RPMI7951 (cell line): ENCODE measurements at places on chromosomes 16 and 17. TPM values are rescaled to one million over a fixed set of nuclear protein-coding genes. Genes with fewer than 3 reads are reported as not detected.

DNA sequence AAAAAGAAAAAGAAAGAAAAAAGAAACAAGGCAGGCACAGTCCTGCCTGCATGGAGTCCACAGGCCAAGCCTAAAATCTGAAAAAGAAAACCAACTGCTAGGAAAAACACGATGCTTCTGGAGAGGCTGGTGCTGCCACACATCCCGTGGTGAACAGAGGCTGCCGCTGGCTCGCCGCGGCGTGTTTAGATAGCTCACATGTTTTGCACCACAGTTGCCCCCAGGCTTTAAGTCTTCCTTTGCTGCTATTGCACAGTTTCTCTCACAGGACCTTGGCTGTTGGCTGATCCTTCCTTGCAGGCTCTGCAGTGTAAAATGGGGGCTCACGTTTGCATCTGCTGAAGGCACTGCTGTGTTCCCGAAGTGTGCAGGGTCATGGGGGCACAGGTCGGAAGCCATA, 8.6 kb downstream of the SLC6A4 start:
- peak; percentile 60 for DNase-seq

DNA sequence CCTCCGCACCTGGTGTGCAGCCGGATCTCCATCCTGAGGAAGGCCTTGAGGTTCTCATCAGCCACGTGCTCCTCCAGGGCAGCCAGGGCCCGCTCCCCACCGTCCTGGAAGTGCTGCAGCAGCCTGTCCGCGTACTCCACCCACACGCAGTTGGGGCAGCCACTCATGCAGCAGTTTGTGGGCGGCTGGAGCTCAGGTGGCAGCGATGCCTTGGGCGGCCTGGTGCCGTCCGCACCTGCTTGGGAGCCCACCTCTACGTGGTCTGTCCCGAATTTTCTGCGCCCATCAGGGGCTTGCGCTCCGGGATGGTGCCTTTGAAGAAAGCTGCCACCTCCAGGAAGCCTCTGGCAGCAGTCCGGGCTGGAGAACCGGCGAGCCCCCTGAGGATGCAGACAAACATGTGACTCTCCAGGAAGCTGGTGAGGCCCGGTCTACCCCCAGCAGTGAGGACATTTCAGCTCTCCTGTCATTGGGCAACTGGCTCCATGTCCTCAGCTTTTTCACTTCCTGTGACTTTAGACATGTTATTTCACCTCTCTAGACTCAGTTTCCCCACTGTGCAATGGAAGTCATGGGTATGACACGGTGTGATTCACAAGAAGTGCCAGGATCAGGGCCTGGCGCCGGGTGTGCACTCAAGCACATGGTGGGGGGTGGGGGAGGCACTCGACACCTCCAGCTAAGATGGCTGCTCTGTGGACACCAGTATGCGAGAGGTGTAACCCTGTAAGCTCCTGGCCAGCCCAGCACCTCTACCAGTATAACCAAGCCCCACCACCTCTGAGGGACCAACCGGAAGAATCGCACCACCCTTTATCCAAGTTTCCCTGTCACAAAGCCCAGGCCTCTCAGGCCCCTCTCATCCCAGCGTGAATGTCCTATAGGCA, 957 bp downstream of the OXLD1 start:
- DNase-seq, result peak; percentile 14

DNA sequence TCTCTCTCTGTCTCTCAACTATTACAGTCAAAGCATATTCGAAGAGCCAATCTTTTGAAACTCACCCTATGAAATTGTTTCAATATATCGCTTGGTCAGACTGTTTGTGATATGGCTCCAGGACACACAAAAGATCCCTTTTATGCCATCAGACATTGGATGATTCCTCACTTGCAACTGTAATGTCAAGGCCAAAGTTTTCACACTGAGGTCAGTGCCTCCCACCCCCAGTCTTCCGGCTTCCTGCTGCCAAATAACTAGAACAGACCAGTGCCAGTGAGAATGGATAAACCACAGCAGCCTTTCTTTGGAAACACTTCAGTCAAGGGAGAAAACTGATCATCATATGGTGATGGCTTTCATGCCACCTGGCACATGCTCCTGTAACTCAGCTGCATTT, 321.9 kb upstream of the ZFHX3 start:
- DNase-seq, result no peak

DNA sequence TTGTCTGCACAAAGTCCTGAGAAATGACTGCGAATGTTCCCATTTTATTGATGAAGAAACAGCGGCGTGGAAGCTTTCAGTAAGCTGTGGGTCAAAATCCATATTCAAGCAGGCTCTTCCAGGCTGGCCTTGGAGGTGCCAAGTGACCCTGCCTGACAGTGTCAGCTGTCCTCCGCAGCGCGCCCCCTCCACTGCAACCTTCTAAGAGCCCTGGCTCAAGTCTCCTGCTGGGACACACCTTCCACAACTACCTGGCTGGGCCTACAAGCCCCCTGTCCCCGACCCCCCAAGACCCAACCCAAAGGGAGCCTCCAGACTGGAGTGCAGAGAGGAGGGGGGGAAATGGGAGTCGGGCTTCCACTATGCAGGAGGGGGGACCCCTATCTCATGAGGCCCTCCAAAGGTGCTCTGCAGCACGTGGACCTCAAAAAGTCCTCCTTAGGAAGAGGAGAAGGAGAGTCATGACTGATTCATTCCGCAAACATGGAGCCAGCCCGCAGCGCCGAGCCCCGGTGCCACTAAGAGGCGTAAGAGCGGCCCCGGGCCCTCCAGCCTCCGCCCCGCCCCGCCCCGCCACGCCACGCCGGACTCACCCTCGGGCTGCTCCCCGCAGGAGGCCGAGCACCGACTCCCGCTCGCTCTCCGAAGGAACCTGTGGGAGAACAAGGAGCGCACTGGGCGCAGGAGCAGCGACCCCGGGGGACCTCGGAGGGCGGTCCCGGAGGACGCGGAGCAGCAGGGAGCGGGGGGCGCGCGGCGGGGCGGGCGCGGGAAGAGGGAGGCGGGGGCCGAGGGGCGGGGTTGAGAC, 574 bp downstream of the MPP3 start:
- DNase-seq, result peak; percentile 76

DNA sequence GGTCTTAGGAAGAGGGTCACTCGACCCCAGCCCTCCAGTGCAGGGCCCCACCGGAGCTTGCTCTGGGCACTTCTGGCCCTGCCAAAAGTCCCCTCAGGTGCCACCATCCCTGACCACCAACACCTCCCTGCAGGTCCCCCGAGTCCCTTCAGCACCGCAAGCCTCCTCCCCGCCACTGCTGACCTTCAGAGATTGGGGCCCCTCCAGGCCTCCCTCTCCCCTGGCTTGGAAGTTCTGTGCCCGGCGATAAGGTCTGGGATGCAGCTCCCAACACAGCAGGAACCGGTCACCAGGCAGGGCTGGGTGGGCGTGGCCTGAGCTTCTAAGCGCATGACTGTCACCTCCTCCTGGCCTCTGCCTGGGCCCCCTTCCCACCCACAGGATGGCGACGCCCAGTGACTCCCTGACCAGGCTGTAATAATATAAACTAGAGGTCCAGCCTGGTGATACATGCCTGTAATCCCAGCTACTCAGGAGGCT, 11.2 kb downstream of the PIEZO1 start:
- peak; percentile 70 for DNase-seq

DNA sequence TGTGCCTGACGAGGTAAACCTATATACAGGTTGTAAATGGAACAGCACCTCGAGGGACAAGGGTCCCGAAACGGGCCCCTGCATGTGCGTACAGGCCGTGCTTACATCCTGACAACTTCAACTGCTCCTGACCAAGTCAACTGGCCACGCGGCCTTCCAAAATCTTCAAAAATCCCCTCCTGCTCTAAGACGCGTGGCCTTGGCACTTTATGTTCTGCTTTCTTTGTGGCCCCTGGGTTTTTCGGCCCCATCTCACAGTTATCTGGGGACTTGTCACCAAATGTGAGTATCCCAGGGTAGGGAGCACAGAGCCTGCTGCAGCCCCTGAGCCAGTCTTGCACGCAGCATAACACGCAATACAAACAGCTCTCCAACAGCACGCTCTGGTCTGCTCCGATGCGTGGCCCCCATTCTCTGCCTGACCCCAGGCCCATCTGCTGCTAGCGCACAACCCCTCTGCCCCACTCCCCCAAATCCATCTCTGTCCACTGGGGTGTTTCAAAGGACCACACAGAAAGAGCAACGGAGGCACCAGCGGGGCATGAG, 659 bp downstream of the RPH3AL start:
- no peak for DNase-seq

ZG16 gene
- not detected in 2 replicates for total RNA-seq

EME1 gene
- 10.6 and 14.3 TPM in 2 replicates for total RNA-seq

PPL gene
- 0.12 and 0.20 TPM in 2 replicates for total RNA-seq

NTHL1 gene
- total RNA-seq, result 24.8 and 48.2 TPM in 2 replicates
